Sciatic nerve (tissue), 2 donors: ENCODE measurements at places on chromosomes 13 and 19.

DNA sequence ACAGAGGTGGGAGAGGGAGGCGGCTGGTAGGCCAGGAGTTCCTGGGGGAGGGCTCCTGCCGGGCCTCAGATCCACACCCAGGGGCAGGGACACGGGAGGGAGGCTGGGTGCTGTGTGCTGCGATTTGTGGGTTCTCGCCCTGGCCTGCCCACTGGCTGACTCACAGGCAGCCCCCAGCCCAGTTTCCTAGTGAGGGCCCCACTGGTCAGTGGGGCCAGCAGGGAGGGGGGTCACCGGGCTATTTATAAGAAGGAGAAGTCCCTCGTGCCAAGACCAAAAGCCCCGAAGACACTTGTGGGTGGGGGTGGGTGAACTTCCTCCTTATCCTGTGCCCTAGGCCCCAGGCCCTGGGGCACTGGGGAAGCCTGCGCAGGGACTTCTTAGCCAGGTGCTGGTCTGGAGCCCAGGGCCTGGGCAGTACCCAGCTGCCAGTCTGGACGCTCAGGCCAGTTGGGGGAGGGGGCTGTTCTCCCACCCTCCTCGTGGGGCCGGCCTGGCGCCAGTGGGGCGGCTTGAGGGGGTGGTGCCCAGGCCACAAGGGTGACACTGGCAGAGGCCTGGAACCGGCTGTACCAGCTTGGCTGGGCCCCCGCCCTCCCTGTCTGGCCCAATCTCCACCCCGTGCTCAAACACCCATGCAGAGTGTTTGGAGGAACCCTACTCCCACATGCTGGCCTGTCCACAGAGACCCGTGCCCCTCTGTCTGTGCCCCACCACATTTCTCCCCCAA is 5.0 kb upstream of the JUNB start:
- no peak for DNase-seq

GRCh38 chr19:37303591-37304171 is 67.2 kb upstream of the ZNF527 start:
- DNase-seq: no peak

GRCh38 chr13:19864024-19864745 is 736 bp upstream of the ZMYM5 start:
- DNase-seq: peak; percentile 88

DNA sequence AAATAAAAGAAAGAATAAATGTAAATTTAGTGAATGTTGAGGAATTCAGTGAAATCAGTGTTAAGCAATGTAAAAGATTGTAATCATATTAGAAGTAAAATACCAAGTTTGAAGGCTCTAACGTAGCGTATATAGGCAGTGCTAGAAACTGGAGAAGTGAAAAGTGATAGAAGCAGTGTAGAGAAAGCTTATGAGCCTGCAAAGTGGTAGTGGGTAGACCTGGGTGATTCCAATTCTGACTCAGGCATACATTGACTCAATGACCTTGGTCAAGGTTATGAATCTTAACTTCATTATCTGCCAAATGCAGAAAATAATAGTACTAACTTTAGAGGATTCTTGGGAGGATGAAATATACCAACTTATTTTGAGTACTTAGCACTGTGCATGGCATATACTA is 4.1 kb downstream of the SLC10A2 start:
- no peak for DNase-seq

- DNase-seq: no peak
Observed at GRCh38 chr19:51479531-51480331, 1.4 kb downstream of the CEACAM18 start.

DNA sequence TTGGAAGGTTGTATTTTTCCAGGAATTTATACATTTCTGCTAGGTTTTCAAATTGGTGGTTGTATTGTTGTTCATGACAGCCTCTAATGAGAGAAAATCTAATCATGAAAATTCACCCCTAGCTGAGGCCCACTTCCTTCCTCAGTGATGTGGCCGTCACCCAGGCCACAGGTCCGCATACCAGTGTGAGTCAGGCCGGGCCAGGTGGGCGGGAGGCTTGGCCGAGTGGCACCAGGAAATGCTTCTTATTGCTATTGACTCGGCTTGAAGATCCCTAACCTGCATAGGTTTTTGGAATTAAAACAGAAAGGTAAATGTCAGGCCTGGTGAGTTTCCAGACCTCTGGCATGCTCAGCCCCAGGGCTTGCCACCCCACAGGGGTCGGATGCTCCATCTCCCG is 88.7 kb downstream of the SCGB2B2 start:
- no peak for DNase-seq

- no peak for DNase-seq
Observed at GRCh38 chr13:64529874-64530485, 2700.2 kb downstream of the PCDH9 start.

DNA sequence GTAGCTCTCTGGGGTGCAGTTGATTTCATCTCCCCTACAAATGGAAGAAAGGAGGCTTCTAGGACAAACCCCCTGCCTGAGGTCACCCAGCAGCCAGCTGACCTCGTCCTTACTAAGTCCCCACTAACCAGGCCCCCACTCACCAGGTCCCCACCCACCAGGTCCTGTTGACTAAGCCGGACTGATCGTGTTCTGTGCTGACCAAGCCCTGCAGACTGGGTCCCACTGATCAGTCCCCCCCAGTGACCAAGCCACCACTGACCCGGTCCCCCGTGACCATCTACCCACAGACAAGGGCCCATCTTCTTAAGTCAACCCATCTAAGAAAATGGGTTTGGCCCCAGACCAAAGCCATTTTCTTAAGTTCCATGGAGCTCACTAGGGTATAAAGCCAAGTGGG is 36.8 kb upstream of the TPM4 start:
- no peak for DNase-seq

- DNase-seq: no peak
Observed at GRCh38 chr19:43507880-43508279, 3.3 kb upstream of the PHLDB3 start.

DNA sequence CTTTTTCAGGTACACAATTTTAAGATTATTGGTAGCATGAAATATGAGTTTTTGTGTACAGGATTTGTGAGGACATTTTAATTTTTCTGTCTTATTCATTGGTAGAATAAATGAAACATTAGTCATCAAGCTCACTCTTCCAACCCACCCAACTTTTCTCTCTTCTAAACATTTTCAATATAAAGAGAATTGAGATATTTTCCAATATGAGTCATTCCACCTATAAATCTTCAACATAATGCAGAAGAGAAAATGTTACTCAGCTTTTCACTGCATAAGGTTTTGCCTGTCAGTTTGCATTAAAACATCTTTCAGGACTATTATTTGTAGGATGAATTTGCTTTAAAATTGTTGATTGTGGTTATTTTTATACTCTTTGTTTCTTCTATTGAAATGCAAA is 330.7 kb downstream of the PCDH20 start:
- no peak for DNase-seq

DNA sequence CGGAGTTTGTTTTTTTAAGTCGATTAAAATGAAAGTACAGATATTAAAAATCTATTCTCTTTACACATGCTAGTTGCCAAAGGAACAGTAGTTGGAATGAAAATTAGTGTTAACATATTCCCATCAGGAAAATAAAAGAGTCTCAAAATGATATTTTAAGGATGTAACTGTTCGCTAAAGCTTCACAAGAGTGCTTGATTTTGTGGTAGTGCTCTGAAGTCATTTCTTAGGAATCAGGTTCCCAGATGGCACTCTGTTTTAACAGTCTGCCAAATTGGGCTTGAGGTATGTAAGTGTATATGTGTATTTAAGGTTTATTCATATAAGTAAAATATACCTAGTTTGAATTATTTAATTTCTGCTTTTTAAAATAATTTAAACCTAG is 128.8 kb downstream of the LMO7 start:
- no peak for DNase-seq

- no peak for DNase-seq
Observed at GRCh38 chr19:55528030-55528803, 8.7 kb downstream of the SBK2 start.

- no peak for DNase-seq
Observed at GRCh38 chr13:34152409-34152808, 334.5 kb downstream of the RFC3 start.

DNA sequence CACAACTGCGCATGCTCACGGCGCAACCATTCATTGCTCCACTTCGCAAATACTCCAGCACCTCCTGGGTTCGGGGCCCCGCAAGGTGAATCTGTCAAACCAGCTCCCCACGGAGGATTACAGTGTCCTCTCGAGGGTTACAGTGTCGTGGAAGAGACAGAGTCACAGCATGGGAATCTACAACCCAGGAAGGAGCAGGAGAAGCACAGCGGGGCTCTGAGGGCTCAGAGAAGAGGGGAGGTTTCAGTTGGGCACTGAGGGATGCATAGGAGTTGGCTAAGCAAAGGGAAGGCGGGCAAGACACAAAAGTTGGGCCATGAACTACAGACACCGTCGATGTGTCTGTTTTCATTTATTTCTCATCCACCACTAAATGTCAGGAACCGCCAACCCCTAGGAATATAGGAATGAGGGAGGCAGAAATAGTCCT is 1.0 kb upstream of the GTF2F1 start:
- DNase-seq: no peak
